ENCODE measurements at places on chromosomes 1 and 21.

GRCh38 chr1:208108213-208108608 is 136.0 kb downstream of the PLXNA2 start:
- no peak for DNase-seq

- no peak for DNase-seq
Observed at GRCh38 chr1:177024623-177025022, 139.9 kb downstream of the ASTN1 start.

GRCh38 chr1:81220614-81221071 is 580.1 kb upstream of the ADGRL2 start:
- no peak for DNase-seq

DNA sequence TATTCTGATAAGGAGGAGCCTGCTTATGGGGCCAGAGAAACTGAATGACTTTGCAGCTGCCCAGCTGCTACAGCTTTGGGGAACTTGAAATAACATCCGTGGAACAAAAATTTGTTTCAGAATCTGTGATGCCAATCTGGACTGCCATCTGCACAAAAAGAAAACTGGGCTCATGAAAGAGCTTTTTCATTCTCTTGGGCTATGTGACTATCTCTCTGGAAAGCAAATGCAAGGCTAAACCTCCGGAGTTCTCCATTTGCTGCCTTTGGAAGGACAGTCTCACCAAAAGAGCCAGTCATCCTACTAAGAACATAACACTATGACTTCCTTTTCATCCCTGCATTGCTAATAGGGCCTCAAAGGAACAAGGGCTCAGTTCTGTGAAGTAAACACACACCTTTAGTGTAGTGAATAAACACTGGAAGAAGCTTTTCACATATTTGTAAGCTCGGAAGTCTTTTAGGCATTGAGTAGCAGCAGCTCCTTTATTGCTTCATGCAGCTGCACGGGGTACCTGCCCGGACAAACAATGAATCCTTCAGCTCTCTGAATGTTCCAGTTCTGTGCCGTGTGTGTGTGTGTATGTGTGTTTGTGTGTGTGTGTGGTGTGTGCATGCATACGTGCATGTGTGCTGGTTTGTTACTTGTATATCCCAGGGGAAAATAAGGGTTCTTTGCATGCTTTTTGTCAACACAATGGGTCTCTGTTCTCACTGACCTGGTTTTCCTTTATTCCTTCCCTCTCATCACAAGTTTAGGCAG is 255.5 kb upstream of the SGIP1 start:
- DNase-seq, result no peak

DNA sequence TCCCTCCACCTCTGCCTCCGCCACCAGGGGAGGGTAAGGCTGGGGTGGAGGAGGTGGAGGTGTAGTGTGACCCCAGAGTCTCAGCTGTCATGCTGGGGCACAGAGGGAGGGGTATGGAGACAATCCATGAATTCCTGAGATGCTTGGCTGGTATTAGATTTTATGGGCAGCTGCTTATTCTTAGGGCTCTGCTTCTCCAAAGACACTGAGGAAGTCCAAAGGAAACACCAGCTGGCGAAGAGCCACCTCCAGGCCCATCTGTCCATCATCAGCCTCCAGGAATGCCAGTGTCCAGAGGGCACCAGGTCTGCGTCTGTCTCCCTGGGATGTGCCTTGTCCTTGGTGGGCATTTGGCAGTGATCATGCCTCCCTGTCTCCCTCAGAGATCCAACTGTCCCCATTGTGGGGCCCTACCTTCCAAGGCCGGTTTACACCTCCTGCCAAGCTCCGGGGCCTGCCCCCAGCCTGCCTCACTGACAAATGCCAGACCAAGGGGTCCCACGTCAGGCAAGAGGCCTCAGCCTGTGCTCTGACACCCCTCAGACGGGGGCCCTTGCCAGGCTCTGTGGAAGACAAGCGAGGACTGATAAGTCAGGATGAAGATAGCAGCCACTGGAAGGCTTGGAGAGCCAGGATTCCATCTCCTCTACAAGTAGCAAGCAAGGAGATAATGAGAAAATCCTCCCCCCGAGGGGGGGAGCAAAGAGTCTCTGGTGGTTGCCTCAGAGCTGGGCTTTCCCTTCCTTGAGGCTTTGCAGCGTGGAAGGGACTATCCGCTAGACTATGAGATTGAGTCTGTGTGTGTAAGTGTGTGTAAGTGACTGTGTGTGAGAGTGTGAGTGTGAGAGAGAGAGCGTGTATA is 1.6 kb downstream of the TNNI1 start:
- DNase-seq, result no peak

- no peak for DNase-seq
Observed at GRCh38 chr21:42679319-42680057, 26.1 kb downstream of the PDE9A start.

GRCh38 chr1:242139442-242139841 is 140.5 kb upstream of the MAP1LC3C start:
- peak; percentile 80 for DNase-seq

GRCh38 chr21:35738347-35738961 is 321.9 kb downstream of the SETD4 start:
- DNase-seq, result peak; percentile 4

- DNase-seq, result no peak
Observed at GRCh38 chr1:227215863-227216510, 102.3 kb downstream of the CDC42BPA start.

DNA sequence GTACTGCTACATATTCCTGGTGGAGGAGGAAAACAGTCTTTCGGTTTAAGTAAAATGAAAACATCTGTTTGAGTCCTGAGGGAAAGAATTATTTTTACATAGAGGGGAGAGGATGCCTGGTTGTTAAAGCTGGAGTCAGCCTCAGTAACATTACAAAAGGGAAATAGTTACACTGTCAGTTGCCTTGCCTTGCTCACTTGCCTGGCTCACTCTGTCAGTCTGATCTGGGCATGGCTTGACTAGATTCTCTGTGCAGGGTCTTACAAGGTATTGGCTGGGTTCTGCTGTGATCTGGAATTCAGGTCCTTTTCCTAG is 8.4 kb upstream of the UBE2U start:
- DNase-seq, result no peak

GRCh38 chr1:36238433-36238832 is 14.2 kb downstream of the THRAP3 start:
- peak; percentile 54 for DNase-seq

DNA sequence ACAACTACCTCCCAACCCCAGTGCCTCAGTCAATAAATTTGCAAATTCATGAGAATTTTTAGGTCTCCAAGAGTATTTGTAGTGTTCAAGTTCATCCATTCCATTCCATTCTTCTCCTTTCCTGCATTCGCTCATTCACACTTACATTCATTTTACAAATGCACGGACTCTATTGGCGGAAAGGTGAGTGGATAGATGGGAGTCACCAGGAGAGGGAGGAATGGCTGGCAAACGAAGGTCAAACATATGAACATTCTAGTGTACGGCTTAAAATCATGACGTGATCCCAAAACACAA is 2.5 kb downstream of the LORICRIN start:
- DNase-seq, result no peak

DNA sequence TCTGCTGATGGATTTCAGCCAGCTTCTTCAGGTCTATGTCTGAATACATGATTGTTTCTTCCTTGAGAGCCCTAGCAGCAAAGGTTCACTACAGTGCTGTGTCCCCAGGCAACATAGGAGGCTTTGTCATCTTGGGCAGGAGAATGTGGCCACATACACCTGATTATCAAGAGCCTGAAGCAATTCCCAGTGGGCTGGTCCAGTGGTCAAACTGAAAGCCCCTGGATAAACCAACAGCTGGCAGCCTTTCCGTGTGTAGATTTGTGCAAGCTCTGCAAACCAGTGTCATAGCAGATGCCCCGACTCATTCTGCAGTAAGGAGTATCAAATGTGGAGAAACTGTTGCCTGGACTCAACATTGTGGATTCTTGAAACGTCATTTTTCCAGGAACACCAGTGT is 2.3 kb upstream of the GIPC2 start:
- no peak for DNase-seq

- DNase-seq, result no peak
Observed at GRCh38 chr1:84755216-84755615, 65.0 kb upstream of the SSX2IP start.

GRCh38 chr1:36664571-36665287 is 182.0 kb upstream of the CSF3R start:
- no peak for DNase-seq

- DNase-seq, result no peak
Observed at GRCh38 chr1:156973417-156973816, 53.0 kb downstream of the LRRC71 start.

DNA sequence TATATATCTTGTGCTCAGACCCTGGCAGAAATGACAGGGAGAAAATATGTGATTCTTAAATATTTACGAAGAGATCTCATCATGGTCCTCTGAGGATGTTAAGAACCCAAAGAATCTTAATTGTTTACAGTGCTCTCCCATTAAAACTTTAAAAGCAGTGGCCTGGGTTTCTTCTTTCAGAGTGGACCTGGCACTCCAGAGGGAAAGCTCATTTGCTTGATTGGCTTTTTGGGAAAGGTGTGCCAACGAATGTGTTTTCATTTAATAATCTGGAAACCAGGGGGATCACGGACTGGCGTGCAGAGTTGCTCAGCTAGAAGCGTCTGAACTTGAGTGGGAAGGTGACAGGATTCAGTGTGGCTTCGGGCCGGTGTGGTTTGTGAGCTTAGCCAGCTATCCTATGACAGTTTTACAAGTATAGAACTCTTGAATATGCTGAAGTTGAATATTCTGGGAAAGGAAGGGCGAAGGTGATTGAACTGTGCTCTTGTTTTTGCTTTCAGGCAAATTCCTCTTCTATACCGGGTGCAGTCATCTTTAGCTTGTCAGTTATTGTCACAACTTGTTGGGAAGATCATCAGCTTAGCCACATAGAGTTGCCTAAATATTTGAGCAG is 154.8 kb downstream of the C1orf21 start:
- DNase-seq, result no peak

DNA sequence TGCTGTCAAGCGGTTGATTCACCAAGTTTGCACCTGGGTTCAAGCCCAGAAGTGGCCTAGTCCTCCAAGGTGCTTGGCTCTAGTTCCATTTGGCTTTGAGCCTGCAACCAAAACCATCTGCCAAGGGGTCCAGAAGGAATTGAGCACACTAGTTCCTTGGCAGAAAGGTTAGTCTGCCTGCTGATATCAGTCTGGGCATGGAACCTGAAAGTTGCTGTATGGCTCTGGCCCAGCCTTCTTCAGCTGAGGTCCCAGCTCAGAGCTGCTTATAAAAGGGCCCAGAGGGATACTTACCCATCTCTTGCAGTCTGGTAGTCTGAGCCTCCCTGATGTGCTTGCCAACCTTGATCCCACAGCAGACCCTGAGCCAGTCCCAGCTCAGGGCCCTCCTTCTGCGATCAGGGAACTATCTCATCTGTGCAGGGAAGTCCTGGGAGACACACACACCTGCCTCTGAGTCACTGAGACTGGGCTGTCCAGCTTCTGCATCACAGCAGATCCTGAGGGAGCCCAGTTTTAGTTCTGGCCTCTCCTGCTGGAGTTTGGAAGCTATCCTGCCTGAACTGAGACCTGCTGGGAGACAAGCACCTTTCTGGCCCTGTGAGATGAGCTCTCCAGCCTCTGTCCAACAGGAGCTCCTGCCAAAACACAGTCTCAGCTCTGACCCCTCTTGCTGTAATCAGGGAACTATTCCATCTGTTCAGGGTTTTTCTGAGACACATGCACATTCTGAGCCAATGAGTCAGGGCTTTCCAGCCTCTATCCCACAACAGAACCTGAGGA is 75.8 kb downstream of the CTH start:
- no peak for DNase-seq

DNA sequence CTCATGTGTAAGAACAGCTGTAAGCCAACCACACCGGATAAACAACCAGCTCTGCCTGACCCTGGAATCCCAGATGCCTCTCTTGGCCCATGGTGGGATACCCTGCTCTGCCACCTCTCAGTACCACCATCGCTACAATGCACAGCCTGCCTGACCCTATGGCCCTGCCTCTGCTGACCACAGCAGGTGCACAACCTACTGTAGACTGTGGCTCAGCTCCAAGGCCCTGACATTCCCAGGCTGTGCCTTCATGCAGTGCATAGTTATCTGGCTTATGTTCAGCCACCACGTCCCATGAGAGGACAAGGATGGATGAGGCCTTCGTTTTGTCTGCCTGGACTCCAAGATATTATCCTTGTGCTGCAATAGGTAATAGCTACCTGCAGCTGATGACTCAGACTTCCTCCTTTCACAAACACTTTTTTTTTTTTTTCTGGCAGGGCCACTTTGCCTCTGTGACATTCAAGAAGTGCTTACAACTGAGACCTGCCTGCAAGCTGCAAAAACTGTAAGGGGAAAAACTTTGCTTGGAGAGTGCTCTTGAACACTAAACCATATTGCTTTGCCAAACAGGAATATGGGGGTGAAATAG is 177.7 kb downstream of the URB2 start:
- no peak for DNase-seq

GRCh38 chr1:167065471-167065870 is 24.7 kb downstream of the GPA33 start:
- no peak for DNase-seq

GRCh38 chr1:30106125-30106524 is 617.3 kb downstream of the MATN1 start:
- peak; percentile 33 for DNase-seq

GRCh38 chr1:173148971-173149370 is 58.2 kb downstream of the TNFSF4 start:
- no peak for DNase-seq

DNA sequence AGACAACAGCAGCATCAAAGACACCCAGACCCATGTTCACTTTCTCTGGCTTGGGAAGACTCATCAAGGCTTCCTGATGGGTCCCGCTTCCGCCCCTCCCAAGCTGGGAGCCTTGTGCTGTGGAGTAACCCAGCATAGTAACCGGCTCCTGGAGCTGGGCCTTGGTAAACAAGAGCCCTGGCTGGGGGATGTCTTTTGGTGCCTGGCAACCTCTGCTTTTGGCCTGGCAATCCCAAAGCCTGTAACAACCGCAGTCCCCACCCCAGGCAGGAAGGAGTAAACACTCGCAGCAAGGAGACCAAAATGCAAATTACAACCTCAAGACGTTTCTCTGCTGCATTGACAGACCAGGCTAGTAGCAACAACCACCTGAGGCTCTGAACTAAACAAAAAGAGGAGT is 16.9 kb upstream of the THRAP3 start:
- DNase-seq, result no peak

DNA sequence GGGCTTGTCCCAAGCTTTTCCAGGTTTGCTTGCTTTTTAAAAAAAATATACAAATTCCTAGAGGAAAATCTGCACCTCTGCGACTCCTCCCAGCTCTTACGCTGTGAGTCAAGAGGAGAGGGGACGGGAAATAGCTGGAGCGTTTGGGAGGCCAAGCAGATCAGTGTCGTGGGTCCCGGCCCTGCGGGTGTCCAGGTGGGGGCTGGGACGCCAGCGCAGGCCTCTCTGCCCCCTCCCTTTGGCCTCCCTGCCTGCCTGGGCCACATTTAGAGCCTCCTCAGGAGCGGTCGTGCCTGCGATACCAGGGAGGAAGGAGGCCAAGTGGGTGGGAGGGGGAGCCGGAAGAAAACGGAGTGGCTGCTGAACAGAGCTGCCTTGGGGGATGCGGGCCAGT is 9.0 kb downstream of the WNT4 start:
- no peak for DNase-seq

GRCh38 chr1:10909697-10910680 is 102.5 kb upstream of the TARDBP start:
- DNase-seq, result peak; percentile 86

Measured in suppressor macrophage treated with lipopolysaccharide for 1 hour (primary cell).